ENCODE measurements at places on chromosomes 6 and 20.

- DNase-seq = no peak
Observed at GRCh38 chr6:2633736-2634135, 117.0 kb downstream of the MYLK4 start.

- DNase-seq = no peak
Observed at GRCh38 chr6:151041686-151042085, 176.2 kb downstream of the MTHFD1L start.

DNA sequence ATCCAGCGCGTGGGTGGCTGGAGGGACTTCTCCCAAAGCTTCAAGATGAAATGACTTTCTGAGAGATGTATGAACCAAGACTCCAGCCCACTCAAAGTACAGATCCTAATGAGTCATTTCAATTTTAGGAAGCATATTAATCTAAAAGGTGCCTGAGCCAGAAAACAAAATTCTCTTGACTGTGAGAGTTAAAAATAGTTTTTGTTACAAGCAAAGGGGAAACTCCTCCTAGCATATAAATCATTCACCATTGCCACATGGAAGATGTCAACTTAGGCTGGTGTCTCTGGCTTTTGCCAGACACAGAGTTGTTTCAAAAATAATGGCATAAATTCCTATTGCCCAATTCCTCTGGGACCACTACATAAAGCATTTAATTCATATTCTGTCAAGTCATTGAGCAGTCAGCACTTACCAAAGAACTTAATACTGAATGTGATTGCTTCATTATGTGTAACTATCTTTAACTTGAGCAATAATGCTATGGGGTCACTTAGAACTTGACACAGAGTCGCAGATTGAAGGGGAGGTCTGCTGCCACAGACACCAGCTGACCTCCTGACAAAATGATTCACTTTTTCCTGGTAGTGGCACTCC, 280.6 kb downstream of the SLC35F1 start:
- no peak for DNase-seq

GRCh38 chr6:139547122-139547776, 172.8 kb upstream of the CITED2 start:
- DNase-seq = no peak

DNA sequence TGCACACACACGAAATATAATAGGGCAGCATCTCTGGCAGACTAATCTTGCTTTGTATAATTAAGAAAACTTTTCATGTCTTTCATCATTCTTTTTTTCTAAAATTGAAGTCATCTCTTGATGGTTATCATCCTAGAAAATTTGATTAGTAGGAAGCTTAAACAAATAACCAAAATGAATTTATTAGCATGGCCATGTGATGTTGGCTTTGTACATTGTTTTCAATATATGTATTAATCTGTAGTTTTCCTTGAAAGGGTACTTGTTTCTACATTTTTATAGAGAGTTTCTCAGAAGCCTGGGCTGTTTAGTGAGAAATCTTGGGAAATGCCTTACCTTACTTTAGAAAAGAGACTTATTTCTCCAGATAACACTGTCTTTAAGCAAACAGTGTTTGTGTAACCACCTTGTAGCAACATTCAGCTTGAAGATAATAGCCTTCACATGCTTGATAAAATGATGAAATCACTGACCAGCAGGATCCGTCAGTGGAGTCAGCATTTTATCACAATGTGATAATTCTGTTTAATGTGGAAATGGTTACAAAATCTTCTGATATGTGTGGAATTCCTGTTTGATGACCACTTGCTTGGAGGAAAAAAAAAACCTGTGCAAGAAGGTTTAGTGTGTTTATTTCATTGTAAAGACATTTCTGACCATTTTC, 147.8 kb downstream of the MACROD2 start:
- DNase-seq = no peak

DNA sequence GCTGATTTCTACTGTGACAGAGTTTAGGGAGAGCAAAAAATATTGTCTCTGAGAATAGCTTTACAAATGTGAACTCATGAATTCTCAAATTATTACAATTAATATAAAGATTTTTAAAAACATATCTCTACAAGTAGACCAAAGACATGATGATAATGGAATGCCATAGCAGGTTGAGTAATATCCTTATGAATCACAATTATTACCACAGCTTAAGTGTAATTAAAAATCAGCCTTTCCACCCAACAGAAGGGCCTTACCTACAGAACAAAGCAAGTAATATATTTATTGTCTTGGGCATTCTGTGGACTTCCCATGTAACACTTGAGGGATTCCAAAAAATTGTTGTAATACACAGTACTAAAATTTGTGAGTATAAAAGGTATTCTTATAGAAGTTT, 1099.6 kb upstream of the GJE1 start:
- DNase-seq = no peak

- DNase-seq = no peak
Observed at GRCh38 chr20:23080521-23080920, 5.6 kb downstream of the CD93 start.

DNA sequence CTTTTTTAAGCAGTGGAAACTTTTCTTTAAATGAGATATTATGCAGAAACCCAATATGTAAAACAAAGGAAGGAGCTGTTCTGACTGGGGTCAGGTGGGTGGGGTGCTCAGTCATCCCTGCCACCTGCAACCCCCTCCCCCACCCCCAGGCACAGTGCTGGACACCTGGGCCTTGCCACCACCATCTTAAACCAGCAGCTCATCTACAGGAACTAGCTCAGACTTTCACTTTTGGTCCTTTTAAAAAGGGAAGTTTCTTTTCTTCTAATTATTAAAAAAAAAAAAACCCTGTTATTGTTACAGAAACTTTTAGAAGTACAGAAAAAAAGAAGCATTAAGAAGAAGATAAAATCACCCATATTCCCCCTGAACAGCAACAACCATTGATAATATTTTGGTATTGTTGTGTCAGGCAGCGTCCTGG, 37.1 kb downstream of the PPP1R16B start:
- peak; percentile 58 for DNase-seq

GRCh38 chr6:134821397-134821796, 128.5 kb downstream of the ALDH8A1 start:
- no peak for DNase-seq

All from stimulated activated CD8-positive, alpha-beta memory T cell treated with anti-CD3 and anti-CD28 coated beads, Interleukin-15, amount 100 ng/mL, for 4 hours (primary cell).